ENCODE measurements at places on chromosomes 1 and 21.

- no peak for ATAC-seq
These were observed 21.0 kb downstream of the NKAIN1 start for GRCh38 chr1:31218705-31219104.

GRCh38 chr1:216758161-216758560, 34.9 kb upstream of the ESRRG start:
- no peak for ATAC-seq

GRCh38 chr1:24946861-24947658, 17.0 kb upstream of the RUNX3 start:
- peak; percentile 83 for ATAC-seq

GRCh38 chr1:182549346-182549745, 39.7 kb downstream of the RNASEL start:
- ATAC-seq, result no peak

- no peak for ATAC-seq
These were observed 4.1 kb downstream of the TMEM240 start for GRCh38 chr1:1536019-1536937.

- no peak for ATAC-seq
These were observed 204.7 kb downstream of the MATN1 start for GRCh38 chr1:30518696-30519095.

DNA sequence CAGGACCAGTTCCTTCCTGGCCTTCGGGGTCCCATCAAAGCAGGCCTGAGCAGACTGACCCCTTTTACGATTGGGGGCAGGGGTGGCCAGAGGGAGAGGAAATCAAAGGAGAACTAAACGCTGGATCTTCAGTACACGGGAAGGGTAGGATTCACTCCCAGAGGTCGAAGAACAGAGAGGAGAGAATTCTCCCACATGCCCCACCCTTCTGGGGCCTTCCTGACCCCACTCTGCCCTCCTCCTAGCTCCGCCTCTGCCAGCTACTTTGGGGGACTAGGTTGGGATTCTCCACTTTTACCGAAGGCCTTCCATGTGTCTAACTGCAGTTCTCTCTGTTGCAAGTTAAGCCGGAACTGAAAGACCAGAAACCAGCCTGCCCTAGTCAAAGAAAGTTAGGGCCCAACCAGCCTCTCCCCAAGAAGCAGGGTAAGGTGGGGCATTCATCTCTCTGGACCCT, 654 bp upstream of the ARHGEF2 start:
- ATAC-seq, result peak; percentile 4

GRCh38 chr1:69271587-69272125, 296.1 kb upstream of the LRRC7 start:
- ATAC-seq, result no peak

DNA sequence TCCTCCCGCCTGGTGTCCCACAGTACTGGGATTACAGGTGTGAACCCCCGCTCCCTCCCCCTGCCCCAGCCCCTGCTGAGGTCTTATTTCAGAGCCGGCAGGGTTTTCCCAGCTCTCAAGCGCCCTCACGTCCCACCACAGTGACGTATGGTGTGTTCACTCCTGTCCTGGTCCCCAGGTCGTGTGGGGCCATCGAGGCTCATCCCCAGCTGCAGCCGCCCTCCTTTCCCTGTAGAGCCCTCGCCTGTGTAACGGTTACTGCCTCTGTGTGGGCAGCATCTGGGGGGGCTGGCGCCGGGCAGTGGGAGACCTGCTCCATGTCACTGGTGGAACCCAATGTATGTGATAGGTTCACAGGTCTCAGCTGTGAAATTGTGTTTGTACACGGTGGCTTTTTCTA, 23.2 kb downstream of the SKI start:
- no peak for ATAC-seq

DNA sequence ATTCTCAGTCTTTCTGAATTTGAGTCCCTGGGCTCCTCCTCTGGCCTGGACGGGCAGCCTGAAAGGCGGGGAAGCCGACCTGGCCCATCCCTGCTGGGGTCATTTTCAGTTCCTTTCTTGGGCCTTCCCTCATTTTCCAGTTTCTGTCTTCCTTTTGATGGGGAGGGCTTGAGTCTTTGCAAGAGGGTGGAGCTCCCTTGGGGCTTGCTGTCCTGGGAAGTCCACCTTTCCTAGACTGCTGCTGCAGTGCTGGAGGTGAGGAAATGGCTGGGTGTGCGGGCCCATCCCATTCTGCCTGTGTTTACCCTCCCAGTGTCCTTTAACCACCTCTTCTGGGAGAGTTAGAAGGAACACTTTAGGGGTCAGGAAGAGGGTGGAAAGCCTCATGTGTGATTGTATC, 40.4 kb upstream of the SYNC start:
- ATAC-seq, result no peak

- no peak for ATAC-seq
These were observed 12.6 kb downstream of the LAX1 start for GRCh38 chr1:203777596-203777995.

DNA sequence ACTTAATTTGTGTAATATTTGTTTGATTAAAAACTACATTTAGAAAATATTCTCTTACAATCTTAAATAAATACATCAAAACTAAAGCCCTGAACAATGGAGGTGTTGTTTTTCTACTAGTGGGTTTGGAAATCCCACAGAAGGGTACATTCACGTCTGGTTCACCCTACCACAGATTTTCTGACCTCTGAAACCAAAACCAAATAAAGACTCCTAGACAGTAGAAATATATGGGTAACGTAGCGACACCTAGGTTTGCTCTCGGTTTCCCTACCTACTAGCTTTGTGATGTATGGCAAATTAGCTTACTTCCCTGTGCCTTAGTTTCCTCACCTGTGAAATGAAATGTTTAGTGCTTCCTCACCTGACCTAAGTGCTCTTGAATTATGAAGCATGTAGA, 312.6 kb downstream of the DPYD start:
- ATAC-seq, result no peak

DNA sequence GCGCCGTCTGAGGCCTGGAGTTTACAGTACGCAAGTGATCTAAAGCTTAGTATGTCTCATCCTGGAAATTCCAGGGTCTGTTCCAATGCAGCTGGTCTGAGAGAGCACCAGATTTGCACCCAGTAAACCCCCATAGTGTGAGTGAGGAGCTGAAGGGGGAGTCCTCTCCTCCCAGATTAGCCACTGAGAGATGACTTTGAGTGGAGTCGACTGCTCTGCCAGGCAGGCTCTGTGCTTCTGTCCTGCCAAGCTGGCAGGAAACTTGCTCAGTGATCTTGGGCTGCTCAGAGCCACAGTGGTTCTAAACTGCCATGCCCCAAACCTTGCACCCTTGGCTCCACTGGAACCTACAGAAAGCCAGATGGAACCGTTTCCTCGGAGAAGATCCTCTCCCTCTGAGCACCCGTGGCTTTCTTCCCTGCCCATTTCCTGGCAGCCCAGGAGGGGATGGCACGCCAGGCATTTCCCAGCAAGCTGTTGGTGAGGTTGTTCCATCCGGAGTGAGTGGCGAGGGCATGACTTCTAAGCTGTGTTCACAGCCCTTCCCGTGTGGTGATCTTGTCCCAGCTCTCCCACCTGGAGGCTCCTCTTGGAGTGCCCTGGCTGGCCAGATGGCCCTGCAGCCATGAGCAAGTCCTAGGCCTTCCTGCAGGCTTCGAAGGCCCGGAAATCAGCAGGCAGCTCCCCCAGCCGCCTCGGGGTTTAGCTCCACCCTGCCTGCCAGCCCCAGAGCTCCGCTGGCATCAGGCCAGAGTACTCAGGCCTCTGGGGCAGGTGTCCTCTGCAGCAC, 125.9 kb upstream of the VAMP3 start:
- ATAC-seq, result no peak

- ATAC-seq, result no peak
These were observed 13.1 kb downstream of the CDC7 start for GRCh38 chr1:91513706-91514105.

DNA sequence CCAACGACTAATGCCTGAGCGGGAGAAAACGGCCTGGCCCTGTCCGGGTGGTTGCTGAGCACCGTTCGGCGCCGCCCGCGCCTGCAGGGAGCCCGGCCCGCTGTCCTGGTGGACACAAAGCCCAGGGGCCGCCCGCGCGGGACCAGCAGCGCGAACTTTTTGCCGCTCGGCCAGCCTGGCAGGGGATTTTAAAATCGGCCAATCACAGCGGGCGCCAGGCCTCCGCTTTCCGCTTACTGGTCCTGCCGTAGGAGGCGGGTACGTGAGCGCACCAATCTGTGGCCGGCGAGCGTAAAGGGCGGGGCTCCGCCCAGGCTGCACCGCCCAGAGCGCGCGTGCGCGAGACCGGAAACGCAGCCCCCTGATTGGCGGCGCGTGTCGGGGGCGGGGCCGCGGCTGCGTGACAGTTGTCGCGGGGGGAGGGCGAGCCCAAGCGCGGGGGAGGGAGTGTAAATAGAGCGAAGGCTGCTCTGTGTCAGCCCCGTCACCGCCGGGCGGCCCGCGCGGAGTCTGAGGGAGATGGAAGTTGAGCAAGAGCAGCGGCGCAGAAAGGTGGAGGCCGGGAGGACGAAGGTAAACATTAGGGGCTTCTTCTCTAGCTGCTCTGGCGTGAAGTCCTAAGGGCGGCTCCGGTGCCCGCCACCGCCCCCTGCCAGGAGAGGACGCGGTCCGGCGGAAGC, at the start of the genes C21orf58 and PCNT:
Gene C21orf58 (minus strand): TSS at position 161 of the 680 bp plus-strand sequence. CDS start 1,132 bp downstream, outside the sequence.
Gene PCNT (plus strand): TSS at position 447 of the 680 bp plus-strand sequence. CDS start 73 bp downstream, at position 520.
- ATAC-seq, result peak; percentile 86

GRCh38 chr1:20551945-20552727, at the start of gene FAM43B:
Gene FAM43B, plus strand, starts transcription at chr1:20552573. Its CDS starts 401 bp downstream, at chr1:20552974.
- ATAC-seq, result no peak

- ATAC-seq, result no peak
These were observed 31.4 kb upstream of the LGALS8 start for GRCh38 chr1:236492378-236492777.

GRCh38 chr1:86914998-86915736, 732 bp downstream of the HS2ST1 start:
- no peak for ATAC-seq

DNA sequence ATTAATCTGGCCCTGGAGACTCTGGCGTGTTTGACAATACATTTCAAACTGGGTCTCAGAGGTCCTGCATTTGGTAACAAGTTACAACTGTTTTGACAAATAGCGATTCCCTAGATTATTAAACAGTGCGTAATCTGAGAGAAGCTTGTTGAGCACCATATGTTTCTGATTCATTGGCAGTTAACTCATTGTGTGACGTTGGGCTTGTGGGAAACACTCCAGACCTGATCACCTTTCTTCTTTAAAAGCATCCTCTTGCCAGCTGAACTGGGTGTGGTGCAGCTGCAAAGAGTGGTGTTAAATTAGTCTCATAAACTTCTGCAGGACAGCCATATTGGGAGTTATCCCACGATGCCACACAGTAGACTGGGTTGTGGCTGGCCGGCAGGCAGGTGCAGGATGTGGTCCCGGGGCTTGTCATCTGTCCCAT, 82.7 kb downstream of the CDC7 start:
- no peak for ATAC-seq

DNA sequence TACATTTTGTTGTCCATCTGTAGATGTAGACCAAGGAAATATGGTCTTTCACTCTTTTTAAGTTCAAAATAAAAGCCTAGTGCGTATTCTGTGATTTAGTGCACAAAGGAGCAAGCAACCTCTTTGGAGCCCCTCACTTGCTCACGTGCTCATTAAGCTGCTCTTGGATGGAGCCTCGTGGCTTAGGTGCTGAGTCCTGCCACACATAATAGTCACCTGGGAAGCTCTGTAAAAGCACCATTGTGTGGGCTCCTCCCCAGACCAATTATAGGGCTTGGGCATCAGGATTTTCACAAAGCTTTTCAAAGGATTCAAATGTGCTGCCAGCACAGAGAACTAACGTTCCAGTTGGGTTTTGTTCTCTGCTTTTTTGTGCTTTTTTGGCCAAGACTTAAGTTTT, 85.0 kb downstream of the PCP4 start:
- ATAC-seq, result no peak

DNA sequence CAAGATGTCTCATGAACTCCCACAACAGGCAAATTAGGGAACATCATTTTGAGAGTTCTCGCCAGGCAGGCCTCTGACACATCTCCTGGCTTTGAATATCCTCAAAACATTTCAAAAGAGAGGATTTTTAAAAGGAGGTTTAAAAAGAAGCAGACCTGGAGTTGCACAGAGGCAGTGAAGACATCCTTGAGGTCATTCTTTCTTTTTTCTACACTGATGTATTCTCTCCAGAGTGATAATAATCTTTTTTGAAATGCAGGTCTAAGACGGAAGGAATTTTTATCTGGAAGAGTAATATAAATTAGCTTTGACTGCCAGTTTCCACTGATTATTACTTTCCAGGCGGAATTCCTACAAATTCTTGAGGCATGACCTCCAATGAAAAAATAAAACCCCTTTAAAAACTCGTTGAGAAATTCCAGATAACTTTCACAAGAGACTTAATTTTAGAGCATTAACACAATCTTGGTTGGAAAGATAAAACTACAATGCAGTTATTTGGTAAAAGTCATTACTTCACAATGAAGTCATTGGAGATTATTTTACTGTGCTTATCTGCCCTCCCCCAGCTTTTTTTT, 125.0 kb downstream of the LYPLAL1 start:
- no peak for ATAC-seq

DNA sequence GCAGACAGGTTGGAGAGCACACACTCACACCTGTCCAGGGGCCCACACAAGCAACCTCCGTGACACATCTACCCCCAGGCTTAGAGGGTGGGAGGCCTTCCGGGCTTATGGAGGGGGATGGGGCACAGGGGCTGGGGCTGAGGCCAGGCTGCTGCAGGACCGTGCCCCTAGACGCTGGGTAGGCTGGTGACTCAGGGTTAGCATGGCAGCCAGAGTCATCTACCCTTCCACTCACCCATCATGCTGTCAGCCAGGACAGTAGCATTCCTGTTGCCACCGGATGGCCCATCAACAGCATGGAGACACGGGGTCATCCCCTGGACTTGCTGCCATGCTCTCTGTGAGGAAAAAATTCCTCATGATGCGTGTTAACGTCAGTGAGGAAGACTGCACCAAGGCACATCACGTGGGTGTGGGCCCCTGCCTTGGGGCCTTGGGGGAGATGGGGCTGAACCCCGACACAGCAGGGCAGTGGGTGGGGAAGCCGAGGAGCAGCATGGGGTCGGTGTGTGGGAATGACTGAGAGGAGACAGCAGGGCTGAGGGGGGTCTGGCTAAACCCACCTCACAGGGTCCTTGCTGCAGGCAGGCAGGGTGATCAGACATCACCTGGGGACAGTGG, 52.8 kb downstream of the WNT9A start:
- no peak for ATAC-seq

GRCh38 chr1:172323686-172324085, 96.8 kb upstream of the C1orf105 start:
- no peak for ATAC-seq

- no peak for ATAC-seq
These were observed 409.3 kb downstream of the PTPRU start for GRCh38 chr1:29645586-29645985.
